ENCODE measurements at places on chromosomes 7 and 10.
A peak's percentile ranks its signal among the peaks of the same experiment; 100 is the strongest.

- no peak for DNase-seq
Observed at GRCh38 chr7:7817748-7818147, 99.3 kb upstream of the RPA3 start.

GRCh38 chr10:35035606-35036005, 54.5 kb downstream of the CUL2 start:
- no peak for DNase-seq

DNA sequence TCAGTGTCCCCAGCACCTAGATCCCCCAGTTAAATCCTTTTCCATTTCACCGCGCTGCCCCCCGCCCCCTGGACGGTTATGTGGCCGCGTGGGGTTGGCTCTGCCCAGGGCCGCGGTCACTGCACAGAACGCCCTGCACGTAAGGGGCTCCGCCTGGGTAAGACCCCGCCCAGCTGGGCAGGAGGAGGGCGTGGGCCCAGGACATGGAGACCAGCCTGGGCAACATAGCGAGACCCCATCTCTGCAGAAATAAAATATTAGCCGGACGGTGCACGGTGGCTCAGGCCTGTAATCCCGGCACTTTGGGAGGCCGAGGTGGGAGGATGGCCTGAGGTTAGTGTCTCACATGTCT, 650 bp upstream of the ZFAND2A start:
- DNase-seq: no peak

DNA sequence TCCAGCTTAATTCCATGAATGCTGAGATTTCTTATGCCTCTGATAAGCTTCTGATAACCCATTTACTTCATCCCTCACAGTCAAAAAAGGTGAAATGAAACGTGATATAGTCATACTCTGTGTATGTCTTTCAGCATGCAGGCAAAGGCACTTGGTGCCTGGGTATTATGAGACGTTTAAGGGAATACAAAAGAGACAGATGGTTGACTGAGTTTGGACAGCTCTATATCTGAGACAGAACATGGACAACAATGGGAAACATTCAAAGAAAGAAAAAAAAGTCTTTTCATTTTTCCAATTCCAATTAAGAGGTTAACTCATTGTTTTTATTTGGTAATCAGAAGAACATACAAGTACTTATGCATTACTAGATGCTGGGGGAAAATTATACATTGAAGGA, 96.2 kb downstream of the PPP1R17 start:
- DNase-seq: no peak

GRCh38 chr7:38306914-38307313, 33.5 kb upstream of the TARP start:
- DNase-seq: no peak

- no peak for DNase-seq
Observed at GRCh38 chr7:17966706-17967105, 26.4 kb upstream of the SNX13 start.

GRCh38 chr7:29607259-29607658, 43.6 kb downstream of the PRR15 start:
- no peak for DNase-seq

DNA sequence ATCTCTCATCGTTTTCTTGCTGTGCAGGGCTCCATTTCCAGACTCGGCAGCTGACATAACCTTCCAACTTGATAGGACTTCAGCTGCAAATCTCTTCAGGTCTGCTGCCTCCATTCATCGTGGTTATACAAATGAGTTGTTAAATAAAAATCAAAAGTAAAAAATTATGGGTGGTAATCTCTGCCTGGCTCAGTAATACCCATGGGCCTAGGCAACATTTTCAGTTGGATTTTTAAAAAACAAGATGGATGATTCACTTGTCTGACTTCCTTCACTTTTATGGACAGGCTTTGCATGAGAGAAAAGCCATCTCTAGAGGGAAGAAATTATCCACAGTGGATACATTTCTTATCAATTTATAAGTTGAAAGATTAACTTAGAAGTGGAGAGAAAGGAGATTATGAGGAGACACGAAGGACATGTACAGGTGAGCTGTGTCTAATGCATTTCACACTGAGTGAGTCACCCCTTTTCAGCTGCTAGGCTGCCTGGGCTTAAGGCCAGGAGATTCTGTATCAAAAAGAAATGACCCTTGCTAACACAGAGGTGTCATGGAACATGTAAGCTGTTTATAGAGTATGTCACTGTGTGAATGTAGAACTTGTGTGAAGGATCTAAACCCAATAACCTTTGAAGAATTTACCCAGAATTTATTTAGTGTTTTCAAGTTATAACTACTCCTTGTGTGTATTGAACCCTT, 495.1 kb downstream of the AUTS2 start:
- no peak for DNase-seq

DNA sequence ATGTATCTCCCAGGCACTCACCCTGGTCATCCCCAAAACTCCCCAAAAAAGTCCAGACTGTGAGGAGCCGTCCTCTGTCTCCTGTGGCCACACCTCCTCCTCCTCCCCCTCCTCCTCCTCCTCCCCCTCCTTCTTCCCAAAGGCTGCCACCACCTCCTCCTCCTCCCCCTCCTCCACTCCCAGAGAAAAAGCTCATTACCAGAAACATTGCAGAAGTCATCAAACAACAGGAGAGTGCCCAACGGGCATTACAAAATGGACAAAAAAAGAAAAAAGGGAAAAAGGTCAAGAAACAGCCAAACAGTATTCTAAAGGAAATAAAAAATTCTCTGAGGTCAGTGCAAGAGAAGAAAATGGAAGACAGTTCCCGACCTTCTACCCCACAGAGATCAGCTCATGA, 7.1 kb downstream of the LMOD2 start:
- no peak for DNase-seq

DNA sequence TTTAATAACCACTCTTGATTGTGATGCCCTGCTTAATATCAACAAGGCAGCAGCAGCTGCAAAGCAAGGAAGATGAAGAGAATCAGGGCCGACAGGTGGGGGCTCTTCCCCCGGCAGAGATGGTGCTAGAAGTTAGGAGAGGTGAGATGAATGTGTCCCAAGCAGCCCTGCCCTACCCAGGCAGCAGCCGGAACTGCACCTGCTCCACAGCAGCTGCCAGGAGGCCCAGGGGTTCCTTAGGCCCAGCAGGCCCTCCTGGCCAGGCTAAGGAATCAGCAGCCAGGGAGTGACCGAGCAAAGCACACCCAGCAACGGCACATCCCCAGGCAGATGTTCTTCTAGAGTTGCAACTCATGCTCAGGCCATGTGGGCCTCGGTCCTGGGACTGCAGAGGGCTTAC, 17.9 kb downstream of the AFAP1L2 start:
- DNase-seq: peak; percentile 8

DNA sequence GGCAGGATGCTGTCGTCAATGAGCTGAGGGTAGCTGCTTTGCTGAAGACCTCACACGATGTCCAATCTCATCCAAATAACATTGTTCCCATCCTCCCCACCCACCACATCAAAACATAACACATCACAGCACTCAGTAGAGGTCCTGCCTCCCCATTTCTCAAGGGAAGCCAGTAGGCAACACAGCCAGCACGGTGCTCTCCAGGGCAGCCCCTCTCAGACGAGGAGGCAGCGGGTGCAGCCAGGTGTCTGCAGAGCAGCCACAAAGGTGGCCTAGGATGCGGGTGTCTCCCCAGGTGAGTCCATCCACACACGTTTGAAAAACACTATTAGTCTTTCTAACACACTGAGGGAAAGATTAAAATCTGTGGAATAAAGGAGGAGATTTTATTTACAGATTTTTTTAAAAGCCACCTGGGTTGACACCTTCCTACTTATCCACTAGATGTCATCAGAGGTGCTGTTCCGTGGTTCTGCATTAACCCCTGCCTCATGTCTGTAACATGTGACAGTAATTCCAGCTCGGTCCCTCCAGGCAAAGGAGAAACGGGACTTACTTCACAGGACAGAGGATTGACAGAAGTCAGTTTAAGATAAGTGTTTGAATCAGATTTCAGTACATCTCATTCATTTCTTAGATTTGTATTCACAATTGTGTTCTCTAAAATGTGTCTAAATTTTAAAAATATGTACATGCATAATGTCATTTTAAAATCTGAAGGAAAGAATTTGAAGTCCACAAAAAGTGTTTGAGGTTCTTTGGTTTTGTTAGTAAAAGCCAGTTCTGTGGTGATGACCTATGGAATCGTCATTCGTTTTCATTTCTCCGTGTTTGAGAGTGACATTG, 68.0 kb downstream of the LANCL2 start:
- peak; percentile 72 for DNase-seq

GRCh38 chr7:73397521-73398281, 35.9 kb upstream of the FZD9 start:
- no peak for DNase-seq

DNA sequence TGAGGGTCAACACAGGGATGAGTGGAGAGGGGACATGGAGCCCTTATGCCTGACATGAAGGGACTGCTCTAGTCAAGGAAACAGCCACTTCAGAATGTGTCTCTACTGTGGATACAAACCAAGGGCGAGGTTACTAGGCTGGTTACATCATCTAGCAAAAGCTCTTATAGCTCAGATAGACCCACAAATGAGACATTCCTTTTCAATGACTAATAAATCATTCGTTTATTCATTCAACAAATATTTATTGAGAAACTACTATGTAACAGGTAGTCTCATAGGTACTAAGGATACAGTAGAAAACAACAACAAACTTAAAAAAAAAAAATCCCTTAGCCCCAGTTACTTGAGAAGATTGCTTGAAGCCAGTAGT, 219.5 kb downstream of the KIAA1217 start:
- DNase-seq: no peak

DNA sequence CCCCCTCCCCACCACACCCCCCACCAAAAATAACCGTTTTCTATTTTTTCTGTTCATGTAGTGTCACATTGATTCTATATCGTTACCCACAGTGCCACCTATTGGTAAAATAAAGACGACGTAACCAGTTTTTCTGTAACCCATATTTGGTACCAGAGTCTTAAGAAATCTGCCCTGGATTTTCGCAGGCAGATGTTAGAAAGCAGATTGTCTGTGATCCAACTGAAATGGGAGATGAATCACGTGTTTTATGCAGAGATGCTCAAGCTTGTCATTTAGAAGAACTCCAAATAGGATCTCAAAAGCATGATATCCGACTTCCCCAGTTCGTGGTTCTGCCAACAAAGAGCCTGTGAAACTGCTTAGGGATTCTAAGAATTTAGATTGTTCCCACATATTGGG, 261.1 kb upstream of the CSTF2T start:
- peak; percentile 45 for DNase-seq

DNA sequence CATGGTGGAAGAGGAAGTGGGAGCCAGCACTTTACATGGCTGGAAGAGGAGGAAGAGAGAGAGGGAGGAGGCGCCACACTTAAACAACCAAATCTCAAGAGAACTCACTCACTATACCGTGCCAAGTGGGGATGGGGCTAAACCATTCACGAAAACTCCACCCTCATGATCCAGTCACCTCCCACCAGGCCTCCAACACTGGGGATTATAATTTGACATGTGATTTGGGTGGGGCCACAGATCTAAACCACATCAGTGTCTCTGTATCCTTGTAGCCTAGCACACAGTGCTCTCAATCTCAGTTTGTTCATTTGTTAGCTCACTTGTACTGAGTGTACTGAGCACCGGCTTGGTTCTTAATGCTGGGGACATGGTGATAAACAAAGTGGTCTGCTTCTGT, 228.3 kb downstream of the BUB3 start:
- no peak for DNase-seq

GRCh38 chr7:118590107-118590506, 365.6 kb downstream of the ANKRD7 start:
- peak; percentile 21 for DNase-seq

GRCh38 chr7:151632750-151633515, 113.2 kb upstream of the RHEB start:
- peak; percentile 52 for DNase-seq

DNA sequence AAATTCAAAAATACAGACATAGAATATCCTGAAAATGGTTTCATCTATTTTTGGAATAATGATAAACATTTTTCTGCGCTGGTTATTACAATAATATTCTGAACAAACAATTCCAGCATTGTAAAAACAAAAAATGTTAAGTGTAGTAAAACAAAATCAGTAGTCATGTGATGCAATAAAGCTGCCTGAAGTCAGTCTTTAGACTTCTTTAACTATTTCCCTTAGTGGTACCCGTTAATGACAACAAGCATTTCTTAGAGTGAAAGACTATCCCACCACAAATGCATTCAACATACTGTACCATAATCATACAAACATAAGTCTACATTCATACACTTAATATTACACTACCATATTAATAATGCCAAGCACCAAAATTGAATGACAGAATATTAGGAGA, 1.6 kb downstream of the SKAP2 start:
- DNase-seq: no peak

DNA sequence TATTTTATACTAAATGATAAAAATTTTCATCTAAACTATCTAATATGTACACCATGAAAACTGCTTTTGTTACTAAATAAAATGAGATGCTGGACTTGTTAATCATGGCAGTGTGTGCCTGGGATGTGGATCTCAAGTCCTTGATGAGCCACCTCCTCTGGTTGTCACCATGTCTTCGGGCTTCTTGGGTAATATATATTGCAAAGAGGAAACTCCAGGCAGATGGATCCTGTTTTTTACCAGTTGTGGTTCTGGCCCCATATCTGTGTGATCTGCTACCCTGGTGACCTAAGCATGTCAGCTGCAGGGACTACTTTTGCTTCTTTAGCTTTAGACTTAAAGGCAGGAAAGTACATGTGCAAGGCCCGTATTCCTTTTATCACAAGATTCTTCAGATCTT, 46.2 kb downstream of the TMEM60 start:
- DNase-seq: no peak

DNA sequence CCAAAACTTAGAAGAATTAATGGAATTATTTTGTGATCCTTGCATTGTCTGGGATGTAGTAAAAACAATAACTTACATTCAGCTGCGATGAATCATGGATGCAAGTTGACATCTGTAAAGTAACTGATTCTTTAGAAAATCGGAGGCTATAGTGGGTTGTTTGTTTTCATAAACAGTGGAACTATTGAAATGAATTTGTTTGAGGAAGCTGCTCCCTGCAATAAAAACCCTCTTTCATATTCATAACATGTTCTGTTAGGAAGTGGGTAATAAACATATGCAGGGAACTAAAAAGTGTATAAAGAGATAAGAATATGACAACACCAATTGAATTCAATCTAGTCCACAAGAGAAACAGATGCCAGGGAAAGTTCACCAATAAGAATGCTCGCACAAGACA, 53.6 kb downstream of the AGMO start:
- no peak for DNase-seq
